ENCODE measurements at places on chromosomes 4 and X. TPM values are rescaled to one million over a fixed set of nuclear protein-coding genes. Genes with fewer than 3 reads are reported as not detected.

Gene SCD5
- 134 TPM for total RNA-seq

Gene EBP
- 19.9 TPM for total RNA-seq

Gene ERCC6L
- 1.7 TPM for total RNA-seq

Gene UPF3B
- total RNA-seq: 5.0 TPM

DNA sequence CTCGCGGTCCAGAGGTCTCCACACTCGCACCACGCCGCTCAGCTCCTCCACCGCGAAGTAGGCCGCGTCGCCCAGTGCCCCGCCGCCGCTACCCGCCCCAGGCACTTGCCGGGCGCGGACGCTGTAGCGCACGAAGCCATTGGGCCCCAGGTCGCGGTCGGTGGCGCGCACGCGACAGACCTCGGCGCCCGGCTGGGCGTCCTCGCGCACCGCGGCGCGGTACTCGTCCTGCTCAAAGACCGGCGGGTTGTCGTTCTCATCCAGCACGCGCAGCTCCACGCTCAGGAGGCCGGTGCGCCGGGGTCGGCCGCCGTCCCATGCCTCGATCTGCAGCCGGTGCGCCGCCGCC, 1.4 kb downstream of the DCHS2 start:
- DNase-seq: no peak

GRCh38 chrX:7347465-7347864, 199.5 kb upstream of the PUDP start:
- DNase-seq: no peak

GRCh38 chr4:176988226-176988625, 195.5 kb upstream of the VEGFC start:
- no peak for DNase-seq

- no peak for DNase-seq
Measured at GRCh38 chr4:25879991-25880651, 17.3 kb upstream of the SEL1L3 start.

GRCh38 chr4:155799116-155799793, 40.4 kb downstream of the GUCY1B1 start:
- no peak for DNase-seq

- no peak for DNase-seq
Measured at GRCh38 chr4:1449833-1450741, 43.8 kb upstream of the NKX1-1 start.

GRCh38 chr4:75211422-75211821, 278.5 kb downstream of the PARM1 start:
- DNase-seq: no peak

- no peak for DNase-seq
Measured at GRCh38 chrX:31445542-31445941, 373.7 kb upstream of the FTHL17 start.

GRCh38 chr4:71185037-71185436, 153.8 kb upstream of the SLC4A4 start:
- no peak for DNase-seq

DNA sequence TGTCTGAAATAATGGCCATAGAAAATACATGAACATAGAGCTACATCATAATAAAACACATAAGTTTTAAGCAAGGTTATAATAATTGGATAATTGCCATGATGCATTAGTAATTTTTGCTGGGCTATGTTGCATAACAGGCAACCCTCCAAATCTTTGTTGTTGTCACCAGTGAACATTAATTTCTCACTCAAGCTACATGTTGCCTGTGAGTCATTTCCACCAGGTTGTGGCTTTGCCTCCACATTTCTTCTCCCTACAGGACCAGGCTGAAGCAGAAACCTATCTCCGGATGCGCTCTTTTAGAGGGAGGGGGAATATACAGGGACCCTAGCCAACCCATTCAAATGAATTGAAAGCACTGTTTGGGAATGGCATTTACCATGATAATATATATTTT, 347.7 kb downstream of the GABRG1 start:
- no peak for DNase-seq

- no peak for DNase-seq
Measured at GRCh38 chr4:104989371-104989770, 157.3 kb upstream of the TET2 start.

DNA sequence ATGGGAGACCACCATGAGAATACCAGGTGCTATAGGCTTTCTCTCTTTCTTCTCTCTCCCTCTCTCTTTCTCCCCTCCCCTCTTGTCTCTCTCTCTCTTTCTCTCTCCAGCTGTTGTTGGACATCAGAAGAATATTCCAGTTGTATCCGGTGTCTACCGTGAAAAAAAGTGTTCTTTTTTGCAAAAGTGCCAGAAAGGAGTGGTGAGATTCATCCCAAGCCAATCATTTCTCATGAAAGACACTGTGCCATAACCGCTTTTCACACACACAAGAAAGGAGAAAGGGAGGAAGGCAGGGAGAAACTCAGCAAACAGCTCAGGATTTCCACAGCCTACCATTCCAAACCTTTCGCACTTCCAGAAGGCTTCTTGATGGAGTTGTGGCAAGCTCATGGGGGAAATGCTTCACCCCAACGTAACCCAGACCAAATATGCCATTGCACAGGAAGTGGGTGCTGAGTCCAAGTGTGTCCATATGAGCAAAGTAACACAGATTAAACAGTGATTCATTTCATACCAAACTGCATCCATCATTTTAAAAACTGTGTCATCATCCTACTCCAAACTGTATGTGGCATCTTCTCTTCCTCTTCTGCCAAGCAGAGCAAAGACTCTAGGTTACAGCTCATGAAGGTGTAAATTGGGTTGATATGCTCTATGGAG, 224.0 kb downstream of the APBB2 start:
- no peak for DNase-seq

GRCh38 chr4:189143263-189143952, 797.3 kb upstream of the FRG1 start:
- no peak for DNase-seq

- DNase-seq: no peak
Measured at GRCh38 chr4:22997358-22998224, 304.9 kb downstream of the GBA3 start.

DNA sequence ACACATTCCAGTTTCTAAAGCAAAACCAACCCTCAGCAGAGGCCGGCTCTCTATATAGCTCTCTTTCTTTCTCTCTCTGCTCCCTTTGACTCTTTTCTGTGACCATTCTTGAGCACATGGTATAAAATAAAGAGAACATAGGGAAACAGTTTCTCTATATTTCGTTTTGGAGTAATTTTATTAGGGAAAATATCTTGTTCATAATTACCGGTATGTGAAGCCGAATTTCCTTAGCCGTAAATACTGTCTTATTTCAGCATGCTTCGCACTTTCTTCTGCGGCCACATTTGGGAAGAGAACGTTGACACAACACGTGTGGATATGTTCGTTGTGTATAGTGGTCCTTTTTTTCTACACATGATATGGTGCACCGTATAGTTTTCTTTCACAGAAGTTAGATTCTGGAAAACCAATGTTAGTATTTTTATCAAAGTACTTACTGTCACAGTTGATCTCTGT, 4.9 kb upstream of the LEF1 start:
- no peak for DNase-seq

DNA sequence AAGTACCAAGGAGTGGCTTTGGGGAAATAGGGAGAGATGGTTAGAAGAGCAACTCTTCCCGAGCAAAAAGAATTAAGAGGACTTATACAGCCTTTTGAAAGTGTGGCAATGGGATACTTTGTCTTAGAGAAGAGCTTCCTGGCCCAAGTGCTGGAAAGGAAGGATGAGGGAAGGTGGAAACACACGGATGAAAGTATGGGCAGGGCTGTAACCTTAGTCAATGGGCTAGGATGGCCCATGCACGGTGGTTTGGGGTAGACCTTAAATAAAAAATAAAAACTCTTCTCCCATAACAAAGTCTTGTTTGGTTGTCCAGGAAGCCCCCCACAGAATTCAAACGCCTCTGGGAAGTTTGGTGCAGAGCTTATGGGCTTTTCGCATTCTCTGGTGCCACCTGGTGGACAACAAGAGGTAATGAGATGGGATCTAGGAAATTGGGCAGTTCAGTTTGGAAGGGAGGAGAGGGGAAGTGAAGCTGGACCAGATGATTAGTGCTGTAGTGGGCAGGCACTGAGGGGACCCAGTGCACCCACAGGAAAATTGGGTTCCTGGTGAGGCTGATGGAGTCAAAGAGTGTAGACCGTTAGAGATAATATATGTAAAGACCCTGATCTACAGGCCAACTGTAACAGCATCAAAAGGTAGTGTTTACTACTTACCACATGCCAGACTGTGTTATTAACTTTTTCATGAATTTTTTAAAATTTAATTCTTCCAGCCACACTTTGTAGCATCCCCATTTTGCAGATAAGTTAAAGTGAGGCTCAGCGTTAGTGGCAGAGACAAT, 13.8 kb upstream of the ENOX2 start:
- DNase-seq: peak; percentile 33

- no peak for DNase-seq
Measured at GRCh38 chr4:121686255-121686654, 10.5 kb downstream of the ANXA5 start.

DNA sequence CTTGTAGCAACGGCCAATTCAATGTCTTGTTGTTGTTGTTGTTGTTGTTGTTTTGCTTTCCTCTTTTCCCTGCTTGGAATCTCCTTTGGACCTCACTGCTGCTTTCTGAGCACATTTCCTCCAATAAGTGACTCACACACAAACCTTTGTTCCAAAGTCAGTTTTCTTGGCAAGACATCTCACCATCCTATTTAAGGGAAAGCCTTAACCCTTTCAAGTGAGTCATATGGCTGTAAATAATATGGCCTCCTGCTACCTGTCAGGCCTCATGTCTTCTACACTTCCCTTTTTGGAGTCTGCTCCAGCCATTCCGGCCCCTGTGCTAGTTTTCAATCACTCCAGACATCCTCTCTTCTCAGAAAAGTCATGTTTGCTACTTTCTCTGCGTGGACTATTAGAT, 79.5 kb upstream of the MAGEB10 start:
- no peak for DNase-seq

DNA sequence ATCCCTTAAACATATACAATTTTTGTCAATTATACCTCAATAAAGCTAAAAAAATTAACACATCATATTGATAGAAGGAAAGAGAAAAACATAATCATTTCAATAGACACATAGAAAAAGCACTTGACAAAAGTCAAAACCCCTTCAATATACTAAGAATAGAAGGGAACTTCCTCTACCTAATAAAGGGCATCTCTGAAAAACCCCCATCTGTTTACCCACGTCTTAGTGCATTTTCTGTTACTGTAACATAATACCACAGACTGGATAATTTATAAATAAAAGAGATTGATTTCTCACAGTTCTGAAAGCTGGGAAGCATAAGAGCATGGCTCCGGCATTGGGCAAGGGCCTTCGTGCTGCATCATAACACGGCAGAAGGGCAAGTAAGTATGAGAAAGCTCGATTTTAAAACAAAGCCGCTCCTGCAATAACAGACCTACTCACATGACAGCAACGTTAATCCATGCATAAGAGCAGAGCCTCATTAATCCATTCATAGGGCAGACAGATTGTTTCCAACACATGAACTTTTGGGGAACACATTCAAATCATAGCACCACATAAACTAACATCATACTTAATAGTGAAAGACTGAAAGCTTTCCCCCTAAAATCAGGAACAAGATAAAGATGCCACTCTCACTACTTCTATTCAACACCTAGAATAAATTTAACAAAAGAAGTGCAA, 15.7 kb downstream of the STEEP1 start:
- no peak for DNase-seq

DNA sequence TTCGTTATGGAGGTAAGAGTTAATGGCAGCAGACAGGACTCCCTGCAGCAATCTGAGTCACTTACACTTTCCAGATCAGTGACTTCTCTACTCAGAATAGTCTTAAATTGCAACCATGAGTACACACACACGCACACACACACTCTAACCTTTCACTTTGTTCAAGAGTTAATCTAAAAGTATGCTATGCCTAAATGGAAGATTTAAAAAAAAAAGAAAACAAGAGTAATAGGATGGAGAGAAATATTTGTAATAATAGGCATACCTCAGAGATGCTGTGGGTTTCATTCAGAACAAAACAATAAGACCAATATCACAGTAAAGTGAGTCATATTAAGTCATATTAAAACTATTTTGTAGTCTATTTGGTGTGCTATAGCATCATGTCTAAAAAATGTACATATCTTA, 969.1 kb upstream of the PCDH10 start:
- no peak for DNase-seq

GRCh38 chrX:1137531-1137930, 74.9 kb downstream of the CRLF2 start:
- no peak for DNase-seq

DNA sequence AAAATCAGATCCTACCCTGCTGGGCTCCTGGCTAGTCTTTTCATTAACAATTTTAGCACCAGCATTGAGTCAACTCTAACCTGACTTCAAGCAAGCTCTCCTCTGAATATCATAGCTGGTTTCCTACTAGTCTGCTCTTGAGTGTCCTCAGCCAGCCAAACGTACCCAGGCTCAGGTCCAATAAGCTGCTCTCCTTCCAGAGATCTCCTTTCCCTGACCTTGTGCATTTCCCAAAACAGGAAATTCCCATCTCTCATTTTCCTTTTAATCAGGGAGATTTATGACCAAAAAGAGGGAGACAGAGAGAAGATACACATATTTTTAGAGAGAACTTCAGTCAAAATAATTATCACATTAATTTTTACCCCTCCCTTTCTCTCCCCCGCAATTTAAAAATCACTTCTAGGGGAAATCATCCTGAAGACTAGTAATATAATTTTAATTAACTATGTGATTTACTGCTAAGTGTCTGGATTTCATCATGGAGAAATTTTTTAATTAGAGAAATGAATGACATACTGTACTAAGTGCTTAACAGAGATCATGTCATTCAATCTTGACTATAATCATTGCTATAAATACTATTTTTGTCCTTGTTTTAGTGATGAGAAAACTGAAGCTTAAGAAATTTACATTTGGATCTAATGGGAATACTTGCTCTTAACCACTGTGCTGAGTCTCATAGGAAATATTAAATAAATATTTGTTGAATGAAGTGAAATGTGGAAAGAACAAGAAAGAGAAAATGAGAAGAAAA, 421.7 kb upstream of the INTU start:
- no peak for DNase-seq

DNA sequence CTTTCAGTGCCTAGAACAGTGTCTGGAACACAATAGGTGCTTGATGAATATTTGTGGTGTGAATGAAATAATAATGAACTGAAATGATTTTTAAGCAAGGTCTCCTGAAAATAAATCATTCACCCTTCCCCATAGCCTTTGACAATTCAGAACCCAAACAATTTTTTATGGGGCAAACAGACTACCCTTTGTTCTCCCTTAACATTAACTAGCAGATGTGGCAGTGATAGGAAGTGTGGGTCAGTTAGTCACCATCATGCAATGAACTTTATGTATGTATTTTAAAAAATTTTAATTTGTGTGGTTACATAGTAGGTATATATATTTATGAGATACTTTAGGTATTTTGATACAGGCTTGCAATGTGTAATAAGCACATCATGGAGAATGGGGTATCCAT, 27.2 kb upstream of the CD40LG start:
- DNase-seq: no peak

DNA sequence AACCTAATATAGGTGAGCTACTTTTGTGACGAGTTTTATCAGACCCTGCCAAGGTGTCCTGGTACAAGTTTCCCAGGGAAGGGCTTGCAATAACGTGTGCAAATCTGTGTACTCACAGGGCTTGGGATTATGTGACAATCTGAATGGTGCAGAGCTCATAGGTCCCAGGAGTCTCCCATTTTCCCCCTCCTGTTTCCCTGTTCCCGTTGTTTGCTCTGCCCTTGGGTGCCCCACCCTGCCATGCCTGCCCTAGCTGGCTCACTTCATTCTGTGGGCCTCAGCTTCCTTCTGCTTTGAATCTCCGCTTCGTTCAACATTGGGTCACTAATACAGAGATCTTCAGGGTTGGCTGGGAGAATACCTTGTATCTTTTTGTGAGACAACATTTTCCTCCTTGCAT, 90.3 kb upstream of the HPF1 start:
- DNase-seq: no peak

GRCh38 chrX:86002076-86002896, 45.1 kb downstream of the CHM start:
- DNase-seq: no peak

All from cerebellum (tissue), 4 donors.